ENCODE measurements at places on chromosomes 1 and 21.

- no peak for DNase-seq
Measured at GRCh38 chr1:243507001-243507671, 251.3 kb downstream of the SDCCAG8 start.

GRCh38 chr1:198096390-198096789, 60.4 kb upstream of the NEK7 start:
- DNase-seq = no peak

DNA sequence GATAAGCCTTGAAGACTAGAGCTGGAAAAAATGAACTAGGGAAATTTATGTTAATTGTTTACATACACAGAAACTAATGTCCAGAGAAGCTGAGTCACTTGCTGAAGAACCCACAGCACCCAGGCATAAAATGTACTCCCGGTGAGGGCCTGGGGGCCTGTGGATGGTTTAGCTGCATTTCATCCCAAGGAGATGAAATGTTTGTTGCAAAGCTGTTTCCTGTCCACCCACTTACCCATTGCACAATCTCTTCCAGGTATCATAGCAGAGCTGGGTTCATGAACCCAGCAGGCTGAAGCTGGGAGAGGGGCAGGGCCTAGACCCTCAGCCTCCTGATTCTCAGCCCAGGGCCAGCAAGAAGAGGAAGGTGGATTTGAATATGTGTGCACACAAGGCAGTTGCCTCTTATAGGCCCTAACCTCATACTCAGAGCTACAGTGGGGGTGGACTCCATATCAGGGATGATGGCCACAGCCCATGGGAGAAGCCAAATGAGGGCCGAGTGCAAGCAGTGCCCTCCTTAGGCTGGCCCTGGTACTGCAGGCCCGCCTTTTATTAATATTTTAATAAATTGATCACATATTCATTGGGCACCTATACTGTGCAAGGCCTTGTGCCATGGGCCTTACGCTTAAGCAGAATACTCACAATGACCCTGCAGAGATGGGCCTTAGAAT, 110.8 kb downstream of the LACTBL1 start:
- DNase-seq = peak; percentile 70

GRCh38 chr21:42737951-42738590, 84.7 kb downstream of the PDE9A start:
- no peak for DNase-seq

- no peak for DNase-seq
Measured at GRCh38 chr1:205026181-205026580, 16.8 kb upstream of the CNTN2 start.

DNA sequence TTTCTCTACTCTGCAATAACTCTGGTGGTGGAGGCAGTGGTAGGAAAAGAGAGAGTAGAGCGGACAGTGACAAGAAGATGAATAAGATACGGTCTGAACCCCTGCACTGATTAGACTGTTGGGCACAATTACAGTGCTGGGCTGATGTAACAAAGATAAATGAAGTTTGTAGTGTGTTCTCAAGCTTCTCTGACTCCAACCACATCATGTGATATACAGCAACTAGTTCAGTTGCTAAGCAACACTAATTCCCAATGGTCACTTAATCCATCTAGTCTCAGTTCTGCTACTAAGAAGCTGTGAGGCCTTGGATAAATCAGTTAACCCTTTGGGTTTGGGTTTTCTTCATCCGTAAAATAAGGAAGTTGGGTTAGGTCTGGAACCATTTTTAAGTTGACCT, 17.3 kb downstream of the DDR2 start:
- no peak for DNase-seq

DNA sequence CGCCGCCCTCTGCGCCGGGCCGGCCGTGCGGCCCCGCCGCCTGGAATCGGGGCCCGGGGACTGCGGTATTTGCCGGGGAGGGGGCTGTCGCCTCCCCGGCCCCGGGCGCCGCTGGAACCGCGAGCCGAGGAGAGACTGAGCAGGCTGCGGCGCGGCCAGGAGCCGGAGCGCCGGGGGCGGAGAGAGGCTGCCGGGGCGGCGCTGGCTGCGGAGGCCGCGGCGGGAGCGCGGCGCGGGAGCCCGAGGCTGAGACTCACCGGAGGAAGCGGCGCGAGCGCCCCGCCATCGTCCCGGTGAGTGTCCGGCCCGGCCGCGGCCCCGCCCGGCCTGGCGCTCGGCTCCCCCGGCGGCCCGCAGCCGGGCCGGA, 746 bp downstream of the DYRK1A start:
- no peak for DNase-seq

DNA sequence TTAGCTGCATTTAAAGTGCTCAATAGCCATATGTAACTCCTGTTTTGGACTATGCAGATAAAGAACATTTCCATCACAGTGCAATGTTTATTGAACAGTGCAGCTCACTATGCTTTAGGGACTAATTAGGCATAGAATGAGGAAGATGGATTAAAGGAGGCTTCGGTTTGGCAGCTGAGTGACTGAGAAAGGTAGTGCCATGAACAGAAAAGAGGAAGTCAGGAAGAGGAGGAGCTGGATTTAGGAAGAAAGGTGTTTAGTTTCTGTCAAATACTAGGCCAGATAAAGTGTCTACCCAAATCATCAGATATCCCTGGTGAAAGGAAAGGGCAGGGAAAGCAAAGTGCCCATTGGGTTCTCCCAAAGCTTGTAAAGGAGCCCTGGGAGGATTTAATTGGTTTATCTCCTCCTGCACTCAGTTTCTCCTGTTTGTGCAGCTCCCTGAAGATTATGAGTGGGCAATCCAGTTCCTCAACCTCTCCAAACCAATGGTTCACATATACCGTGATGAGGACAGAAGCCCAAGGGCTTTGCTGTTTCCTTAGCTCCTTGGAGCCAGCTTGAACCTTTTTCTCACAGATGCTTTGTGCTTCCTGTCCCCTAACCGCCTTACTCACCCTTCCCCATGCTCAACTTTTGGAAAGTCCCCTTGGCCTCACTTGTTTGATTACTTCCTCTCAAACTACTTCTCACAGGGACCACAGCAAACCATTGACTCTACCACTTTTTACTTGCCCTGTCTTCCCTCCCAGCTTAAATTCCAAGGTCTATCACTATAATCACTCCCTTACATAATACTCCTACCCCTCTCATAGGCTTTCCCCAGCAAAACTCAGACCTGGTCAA, 3.5 kb upstream of the RAP1A start:
- no peak for DNase-seq

- no peak for DNase-seq
Measured at GRCh38 chr1:192703283-192704206, 67.6 kb downstream of the RGS13 start.

DNA sequence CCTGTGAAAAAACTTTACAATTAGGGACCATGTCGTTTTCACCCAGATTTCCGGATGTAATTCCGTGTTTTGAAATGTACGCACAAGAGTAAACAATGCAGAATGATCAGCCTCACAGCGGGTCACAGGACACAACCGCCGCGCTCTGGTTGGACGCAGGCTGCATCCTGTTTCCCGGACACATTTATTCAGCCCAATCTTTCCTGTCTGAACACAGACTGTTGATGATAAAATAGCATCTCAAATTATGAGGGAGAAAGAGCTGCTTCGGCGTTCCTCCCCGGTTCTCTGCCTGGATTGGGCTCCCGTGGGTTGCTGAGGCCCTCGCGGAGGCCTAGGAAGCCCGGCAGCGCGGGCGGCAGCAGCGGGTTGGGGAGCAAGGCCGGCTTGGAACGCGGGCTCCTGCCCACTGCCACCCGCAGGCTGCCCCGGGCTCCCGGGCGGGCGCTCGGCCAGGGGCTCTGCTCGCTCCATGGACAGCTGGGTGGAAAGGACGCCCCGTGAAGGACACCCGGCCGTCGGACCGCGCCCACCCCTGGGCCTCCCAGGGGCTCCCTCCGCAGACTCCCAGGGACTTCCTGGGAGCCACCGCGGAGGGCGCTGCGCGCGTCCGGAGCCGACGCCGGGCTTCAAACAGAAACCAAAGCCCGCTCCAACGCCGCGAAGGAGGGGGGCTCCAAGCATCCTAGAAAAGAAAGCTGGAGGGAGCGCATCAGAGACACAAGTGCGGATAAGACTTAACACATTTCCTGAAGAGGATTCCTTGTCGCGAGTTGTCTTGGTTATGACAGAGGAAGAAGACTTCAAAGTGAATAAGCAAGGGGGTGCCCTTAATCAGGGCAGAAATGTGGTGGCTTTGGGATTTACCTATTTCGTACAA, 122.3 kb downstream of the ESRRG start:
- DNase-seq = peak; percentile 68

- DNase-seq = no peak
Measured at GRCh38 chr1:53552146-53552861, 93.1 kb downstream of the DMRTB1 start.

DNA sequence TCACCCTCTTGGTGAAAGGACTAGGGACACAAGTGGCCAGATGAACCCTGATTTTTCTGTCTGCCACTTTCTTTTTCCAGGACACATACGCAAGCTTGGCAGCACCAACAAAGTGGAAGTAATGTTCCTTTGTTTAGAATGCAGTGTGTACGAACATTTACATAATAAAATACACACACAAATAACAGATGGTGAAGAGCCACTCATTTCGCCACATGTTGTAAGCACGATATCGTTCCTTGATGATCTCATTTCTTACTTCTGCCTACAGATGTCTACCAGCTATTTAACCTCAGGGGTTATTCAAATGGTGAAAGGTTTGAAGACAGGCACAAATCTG, 670.2 kb upstream of the CXADR start:
- no peak for DNase-seq

DNA sequence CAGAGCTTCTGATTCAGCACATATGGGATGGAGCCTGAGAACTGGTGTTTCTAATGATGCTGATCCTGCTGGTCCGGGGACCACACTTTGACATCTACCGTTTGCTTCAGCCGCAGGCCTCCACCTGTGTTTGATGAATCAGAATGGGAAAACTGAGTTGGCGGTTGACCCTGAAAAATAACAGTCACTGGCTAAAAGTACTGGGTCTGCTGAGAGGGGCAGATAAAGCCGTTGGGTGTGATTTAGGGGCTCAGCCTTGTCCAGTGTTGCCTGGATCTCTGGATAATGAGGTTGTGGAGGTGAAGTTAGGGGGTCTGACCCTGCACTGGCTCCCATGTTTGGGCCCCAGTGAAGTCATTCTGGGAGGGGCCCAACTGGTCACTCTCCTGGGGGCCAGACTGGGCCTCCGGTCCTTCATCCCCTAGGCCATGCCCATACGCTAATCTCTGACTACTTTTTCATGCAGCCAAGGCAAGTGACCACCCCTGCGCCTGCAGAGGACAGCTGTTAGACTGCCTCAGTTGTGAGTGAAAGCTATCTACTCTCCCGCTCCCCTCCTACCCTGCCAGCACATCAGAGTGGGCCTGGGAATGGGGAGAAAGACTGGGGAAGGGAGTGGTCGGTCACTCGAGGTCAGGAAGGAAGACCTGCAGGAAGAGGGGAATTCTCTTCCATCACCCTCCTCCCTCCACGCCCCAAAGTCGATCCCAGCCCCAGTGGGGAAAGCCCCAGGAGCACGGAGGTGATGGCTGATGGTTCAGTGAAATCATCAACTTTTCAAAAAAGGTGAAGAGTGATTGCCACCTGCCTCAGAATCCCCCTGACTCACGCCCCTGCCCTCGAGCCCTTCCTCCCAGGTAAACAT, 27.7 kb downstream of the VASH2 start:
- no peak for DNase-seq

- no peak for DNase-seq
Measured at GRCh38 chr21:37886726-37887299, 29.4 kb downstream of the KCNJ6 start.

Data from HTR-8/SVneo (cell line).